ENCODE measurements at places on chromosomes 4 and X.

GRCh38 chr4:67713529-67714247, 12.7 kb upstream of the UBA6 start:
- no peak for DNase-seq

DNA sequence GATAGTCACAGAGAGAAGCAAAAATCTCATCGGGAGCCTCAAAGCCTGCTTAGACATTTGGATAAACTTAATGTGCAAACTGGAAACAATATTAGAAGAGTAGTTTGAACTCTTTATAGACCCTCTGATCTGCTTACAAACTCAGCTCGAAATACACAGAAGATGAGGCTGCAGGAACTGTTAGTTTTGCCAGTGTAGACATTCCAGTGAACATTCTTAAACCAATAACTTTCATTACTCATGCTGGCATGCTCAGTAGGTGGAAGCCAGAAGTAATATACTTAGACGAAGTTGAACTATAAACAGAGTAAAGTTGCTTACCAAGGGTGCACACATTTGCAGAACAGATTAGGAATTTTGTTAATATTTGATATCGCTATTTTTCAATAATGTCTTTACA, 303.5 kb downstream of the ANKRD50 start:
- DNase-seq, result no peak

- no peak for DNase-seq
Observed at GRCh38 chrX:38206542-38206941, 14.1 kb downstream of the SRPX start.

DNA sequence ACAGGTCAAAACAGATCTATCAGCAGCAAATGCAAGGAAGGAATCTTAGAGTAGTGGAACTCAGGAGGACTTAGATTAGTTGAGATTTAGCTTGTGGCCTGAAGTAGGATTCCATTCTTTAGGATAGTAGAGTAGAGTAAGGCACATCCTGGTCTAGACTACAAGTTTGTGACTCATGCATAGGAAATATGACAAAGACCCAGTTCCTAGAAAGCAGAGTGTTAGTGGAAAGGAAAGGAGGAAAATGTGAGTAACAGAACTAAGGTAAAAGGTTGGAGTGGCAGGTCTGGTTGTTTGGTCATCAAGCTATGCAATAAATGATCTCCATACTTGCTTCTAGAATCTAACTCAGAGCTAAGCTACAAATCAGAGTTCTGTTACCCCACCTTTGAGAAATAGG, 595.0 kb downstream of the ACTRT1 start:
- DNase-seq, result no peak

- DNase-seq, result peak; percentile 79
Observed at GRCh38 chr4:52665592-52665991, 6.5 kb upstream of the USP46 start.

- DNase-seq, result no peak
Observed at GRCh38 chr4:110624904-110625494, 2.1 kb upstream of the PITX2 start.

DNA sequence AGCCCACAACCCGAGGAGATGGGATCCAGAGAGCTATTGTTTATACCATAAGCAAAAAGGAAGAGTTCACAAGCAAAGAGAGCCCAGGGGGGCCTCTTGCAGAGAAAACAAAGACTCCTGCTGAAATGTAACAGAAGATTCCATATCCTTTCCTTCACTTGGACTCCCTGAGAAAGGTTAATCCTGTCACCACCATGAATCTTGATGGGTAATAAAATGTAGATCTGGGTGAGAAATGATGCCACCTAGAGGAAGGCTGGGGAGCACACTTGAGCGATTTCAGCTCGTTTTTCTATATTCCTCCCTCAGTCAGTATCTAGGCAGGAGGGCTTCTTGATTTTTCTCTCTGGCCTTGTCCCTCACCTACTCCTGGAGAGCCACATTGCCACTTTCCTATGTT, 10.2 kb upstream of the KCNE5 start:
- DNase-seq, result peak; percentile 46

- peak; percentile 49 for DNase-seq
Observed at GRCh38 chrX:129653971-129654651, 645 bp downstream of the APLN start.

DNA sequence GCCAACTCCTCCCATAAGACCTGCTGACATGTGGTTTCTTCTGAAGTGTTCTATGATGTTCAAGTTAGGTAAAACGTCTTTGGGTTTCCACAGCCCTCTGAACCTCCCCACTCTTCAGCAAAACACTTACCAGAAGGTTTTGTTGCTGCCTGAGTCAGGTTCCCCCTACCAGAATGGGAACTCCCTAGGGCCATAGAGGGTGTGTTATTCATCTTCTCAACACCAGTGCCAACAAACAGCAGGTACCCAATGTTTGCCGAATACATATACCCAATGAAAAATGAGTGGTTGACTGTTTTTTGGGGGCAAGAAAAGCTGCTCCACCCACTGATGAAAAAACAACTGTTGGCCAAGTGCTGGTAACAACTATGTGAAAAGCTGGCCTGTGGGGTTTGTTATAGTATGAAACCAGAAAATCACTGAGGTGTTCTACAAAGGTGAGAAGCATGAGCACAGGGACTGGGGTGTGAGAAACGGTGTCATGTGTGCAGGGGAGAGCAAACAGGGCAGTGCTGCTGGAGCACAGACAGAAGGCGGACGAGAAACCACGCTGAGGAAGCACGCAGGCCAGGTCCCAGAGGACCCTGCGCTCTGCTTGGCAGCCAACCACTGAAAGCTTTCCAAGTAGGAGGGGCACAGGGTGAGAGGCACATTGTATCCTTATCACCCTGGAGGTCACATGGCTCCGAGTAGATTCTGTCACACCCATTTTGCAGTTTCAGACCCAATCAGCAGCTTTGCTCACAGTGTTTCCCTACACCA, 28.8 kb downstream of the ATP8A1 start:
- DNase-seq, result no peak

DNA sequence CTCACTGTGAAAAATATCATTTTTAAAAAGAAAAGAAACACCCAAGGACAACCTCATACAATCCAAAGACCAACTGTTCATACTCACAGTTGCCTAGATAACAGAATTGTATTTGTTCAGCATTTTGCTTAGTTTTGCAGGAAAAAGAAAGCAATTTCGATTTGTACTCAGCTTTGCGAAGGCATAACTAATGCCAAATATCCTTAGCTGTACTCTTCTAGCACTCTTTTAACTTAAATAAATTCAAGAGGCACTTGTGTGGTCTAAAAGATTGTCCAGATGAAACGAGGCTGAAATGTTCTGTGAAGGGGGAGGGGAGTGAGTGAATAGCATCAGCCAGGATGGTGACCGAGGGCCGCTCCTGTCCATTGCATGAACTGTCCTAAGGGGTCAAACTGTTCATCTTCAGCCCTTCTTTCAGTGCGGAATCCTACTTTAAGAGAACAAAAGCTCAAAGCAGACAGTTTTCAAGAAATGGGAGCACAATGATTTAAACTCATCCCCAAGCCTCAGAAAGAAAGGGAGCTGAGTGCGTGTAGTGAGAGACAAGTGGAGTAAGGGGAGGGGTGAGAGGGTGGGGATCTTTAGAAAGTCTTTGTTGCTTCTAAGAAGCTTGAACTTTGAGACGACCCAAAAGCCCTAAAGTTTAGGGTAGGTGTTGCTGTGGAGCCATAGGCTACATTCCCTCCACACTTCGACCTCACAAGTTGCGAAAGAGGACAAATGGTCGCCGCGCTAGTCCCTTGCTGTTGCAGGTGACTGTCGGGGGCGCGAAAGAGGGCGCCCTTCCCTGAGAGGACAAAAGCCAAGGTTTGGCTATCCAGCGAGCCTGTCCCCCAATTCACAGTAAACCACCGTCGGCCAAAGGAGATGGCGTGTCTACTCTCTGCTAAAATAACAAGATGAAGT, 4.0 kb upstream of the NEUROG2 start:
- no peak for DNase-seq

GRCh38 chr4:84938316-84938715, 28.2 kb downstream of the WDFY3 start:
- DNase-seq, result no peak

- no peak for DNase-seq
Observed at GRCh38 chrX:101973066-101973465, 41.2 kb upstream of the ZMAT1 start.

DNA sequence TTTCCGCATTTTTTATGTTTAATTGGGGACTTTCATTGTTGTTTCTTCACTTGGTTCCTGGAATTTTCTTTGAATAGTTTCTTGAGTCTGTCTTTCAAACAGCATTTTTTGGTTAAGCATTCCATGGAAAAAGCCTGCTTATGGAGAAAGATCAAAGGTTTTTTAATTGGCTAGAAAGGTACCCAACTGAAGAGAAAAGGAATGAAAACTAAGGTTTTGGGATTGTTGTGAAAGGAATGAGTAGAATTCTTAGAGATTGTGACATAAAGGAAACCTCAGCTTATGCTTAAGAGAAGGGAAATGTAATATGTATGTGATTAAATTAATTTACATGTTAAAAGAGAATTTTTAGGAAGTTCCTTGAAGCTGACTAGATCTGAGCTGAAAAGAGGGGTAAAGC, 82.8 kb downstream of the CCKAR start:
- DNase-seq, result no peak

All from HuH-7 (cell line).